LHCN-M2 (cell line): ENCODE measurements at places on chromosomes 4 and X. TPM values are rescaled to one million over a fixed set of nuclear protein-coding genes. Genes with fewer than 3 reads are reported as not detected.

GRCh38 chr4:172776203-172776861 lies 392.3 kb upstream of the GALNT7 start:
- DNase-seq = no peak

Gene DUX4
- not detected in 2 replicates for total RNA-seq

GRCh38 chrX:130159776-130160175 lies 5.9 kb downstream of the AIFM1 start:
- no peak for DNase-seq

GRCh38 chr4:99038213-99038612 lies 42.7 kb downstream of the METAP1 start:
- no peak for DNase-seq

- DNase-seq = no peak
Observed at GRCh38 chr4:1646690-1647089, 37.4 kb downstream of the FAM53A start.

DNA sequence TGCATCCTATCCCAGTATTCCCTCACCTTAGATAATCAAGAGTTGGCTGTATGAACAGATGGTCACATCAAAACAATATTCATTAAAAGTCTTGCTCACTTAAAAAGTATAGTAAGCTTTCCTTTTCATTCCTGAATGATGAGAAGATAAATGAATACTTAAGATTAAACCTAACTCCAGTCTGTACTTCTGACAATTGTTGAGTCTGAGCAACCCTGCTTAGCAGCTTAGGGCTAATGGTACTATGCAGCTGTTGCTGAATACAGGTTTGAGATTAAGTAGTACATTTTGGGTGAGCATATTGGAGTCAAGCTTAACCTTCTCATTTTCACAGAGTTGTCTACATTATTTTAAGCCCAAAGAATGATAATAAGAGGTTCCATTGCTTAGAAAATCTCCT lies 121.7 kb upstream of the ETNPPL start:
- DNase-seq = peak; percentile 83

GRCh38 chr4:150828159-150828558 lies 186.9 kb downstream of the LRBA start:
- no peak for DNase-seq

- DNase-seq = no peak
Observed at GRCh38 chr4:58564695-58565475, 1454.7 kb upstream of the IGFBP7 start.

Gene UTP3
- total RNA-seq = 17.7 and 33.0 TPM in 2 replicates

GRCh38 chrX:149221230-149221629 lies 283.9 kb downstream of the IDS start:
- DNase-seq = no peak

GRCh38 chr4:48032721-48033120 lies 16.1 kb downstream of the NIPAL1 start:
- no peak for DNase-seq

Gene USP51
- total RNA-seq = 0.77 and 1.0 TPM in 2 replicates

- peak; percentile 7 for DNase-seq
Observed at GRCh38 chrX:12770440-12770839, 20.8 kb upstream of the PRPS2 start.

Gene OTUD6A
- not detected in 2 replicates for total RNA-seq

Gene SPANXA2
- total RNA-seq = not detected in 2 replicates

Gene NAP1L5
- total RNA-seq = 14.4 and 16.8 TPM in 2 replicates

- DNase-seq = no peak
Observed at GRCh38 chrX:2478546-2479419, 22.0 kb downstream of the DHRSX start.

DNA sequence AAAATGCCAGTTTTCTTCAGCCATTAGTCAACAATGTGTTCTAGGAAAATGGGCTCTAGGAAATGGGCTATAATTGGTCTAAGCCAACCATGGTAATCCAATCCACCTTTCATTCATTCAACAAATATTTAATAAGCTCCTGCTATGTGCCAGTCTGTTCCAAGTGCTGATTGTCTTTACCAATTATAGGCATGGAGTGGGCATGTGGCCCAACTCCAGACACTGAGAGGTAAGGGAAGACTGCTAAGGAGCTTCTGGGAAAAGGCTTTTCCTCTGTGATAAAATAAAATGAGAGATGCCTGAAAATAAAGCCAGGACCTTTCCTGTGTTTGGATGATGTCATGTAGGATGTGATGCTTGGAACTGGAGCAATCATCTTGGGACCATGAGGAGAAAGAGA lies 43.3 kb downstream of the HOPX start:
- peak; percentile 29 for DNase-seq

Gene CPE
- 2.3 and 3.6 TPM in 2 replicates for total RNA-seq

GRCh38 chr4:121154103-121154515 lies 10.0 kb downstream of the TNIP3 start:
- DNase-seq = no peak

Gene SSX4
- total RNA-seq = not detected in 2 replicates

Gene OPN1MW
- total RNA-seq = not detected in 2 replicates

Gene SYTL5
- 0.32 and 0.46 TPM in 2 replicates for total RNA-seq

DNA sequence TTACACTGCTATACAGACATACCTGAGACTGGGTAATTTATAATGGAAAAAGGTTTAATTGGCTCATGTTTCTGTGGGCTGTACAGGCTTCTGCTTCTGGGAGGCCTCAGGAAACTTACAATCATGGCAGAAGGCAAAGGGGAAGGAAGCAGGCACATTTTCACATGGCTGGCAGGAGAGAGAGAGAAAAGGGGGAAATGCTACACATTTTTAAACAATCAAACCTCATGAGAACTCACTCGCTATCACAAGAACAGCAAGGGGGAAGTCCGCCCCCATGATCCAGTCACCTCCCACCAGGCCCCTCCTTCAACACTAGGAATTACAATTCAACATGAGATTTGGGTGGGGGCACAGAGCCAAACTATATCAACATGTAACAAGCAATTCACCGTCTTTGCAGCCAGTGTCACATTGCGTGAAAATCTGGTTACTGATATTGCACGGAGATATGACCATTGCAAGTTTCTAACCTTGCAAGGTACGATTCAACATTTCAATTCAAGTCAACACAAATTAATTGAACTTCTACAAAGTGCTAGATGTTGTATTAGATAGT lies 61.7 kb upstream of the RELL1 start:
- DNase-seq = no peak

GRCh38 chrX:148741441-148741840 lies 241.0 kb downstream of the AFF2 start:
- DNase-seq = no peak

GRCh38 chrX:72255445-72255844 lies 16.6 kb upstream of the ERCC6L start:
- DNase-seq = no peak

Gene PNCK
- 0.19 TPM in 1 of 2 replicates, not detected in the other for total RNA-seq

DNA sequence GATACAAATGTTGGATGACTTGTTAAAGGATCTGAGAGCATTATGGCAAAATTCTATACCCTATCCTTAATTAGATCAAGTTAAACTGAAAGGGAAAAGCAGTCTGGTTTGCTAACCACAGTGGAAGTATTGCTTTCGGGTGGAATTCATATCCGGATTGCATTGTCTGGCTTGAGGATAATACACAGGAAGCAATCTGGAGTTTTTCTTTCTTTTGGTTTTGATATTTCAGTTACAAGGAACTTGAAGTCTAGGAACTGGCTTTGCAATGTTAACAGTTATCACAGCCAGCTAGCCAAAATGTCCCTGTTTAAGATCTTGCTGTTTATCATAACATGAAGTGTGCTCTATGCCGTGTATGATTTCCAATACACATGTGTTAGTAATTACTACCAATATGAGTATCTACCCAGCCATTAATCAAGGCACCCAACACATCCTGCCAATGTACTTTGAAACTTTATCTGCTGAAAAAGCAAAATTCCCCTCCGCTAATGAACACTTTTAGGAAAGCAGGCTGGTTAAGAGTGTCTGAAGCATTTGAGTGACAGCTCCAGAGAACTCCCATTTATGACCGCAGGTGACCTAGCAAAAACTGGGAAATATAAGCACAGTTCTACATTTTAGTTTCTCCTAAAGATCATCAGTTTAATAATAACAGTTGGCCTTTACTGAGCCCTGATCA lies 146.4 kb downstream of the PALLD start:
- no peak for DNase-seq

DNA sequence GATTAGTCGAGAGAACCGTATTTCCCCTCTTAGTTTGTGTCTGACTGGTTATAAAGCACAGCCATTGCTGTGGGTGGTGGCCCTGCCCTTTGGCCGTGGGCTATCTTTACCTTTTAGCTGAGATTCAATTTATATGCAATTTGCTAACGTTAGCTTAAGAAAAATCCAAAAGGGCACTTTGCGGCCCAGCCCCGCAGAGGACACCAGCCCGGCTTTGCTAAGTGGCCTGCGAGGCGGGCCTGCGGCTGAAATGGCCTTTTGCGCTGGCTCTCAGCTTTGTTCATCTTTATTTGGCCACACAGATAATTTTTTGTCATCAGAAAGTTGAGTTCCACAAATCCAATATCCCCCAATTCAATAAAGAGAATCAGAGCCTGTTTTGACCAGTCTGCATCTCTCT lies 48.3 kb downstream of the CPZ start:
- no peak for DNase-seq

DNA sequence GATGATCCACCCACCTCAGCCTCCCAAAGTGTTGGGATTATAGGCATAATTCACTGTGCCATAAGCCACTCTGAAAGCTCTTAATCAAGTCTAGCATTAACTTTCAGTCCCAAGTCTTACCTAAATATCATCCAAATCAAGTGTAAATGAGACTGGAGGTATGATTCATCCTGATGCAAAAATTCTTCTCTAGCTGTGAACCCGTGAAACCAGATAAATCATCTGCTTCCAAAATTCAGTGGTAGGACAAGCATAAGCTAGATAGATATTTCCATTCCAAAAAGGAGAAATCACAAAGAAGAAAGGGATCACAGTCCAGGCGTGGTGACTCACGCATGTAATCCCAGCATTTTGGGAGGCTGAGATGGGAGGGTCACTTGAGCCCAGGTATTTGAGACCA lies 8.8 kb upstream of the TBC1D25 start:
- no peak for DNase-seq

GRCh38 chr4:140944572-140944971 lies 188.4 kb upstream of the TBC1D9 start:
- peak; percentile 35 for DNase-seq

GRCh38 chrX:130975947-130976346 lies 72.9 kb upstream of the ENOX2 start:
- DNase-seq = peak; percentile 33

DNA sequence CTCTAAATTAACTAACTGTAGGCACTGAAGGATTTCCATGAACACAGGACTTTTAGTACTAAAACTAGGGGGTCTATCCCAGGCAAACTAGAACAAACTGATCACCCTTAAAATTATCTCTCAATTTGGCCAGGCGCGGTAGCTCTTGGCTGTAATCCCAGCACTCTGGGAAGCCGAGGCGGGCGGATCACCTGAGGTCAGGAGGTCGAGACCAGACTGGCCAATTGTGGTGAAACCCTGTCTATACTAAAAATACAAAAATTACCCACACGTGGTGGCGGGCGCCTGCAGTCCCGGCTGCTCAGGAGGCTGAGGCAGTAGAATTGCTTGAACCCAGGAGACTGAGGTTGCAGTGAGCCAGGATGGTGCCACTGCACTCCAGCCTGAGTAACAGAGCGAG lies 436.6 kb downstream of the RPA4 start:
- no peak for DNase-seq

Gene CT55
- not detected in 2 replicates for total RNA-seq

Gene SLC25A4
- total RNA-seq = 7.3 and 8.2 TPM in 2 replicates

DNA sequence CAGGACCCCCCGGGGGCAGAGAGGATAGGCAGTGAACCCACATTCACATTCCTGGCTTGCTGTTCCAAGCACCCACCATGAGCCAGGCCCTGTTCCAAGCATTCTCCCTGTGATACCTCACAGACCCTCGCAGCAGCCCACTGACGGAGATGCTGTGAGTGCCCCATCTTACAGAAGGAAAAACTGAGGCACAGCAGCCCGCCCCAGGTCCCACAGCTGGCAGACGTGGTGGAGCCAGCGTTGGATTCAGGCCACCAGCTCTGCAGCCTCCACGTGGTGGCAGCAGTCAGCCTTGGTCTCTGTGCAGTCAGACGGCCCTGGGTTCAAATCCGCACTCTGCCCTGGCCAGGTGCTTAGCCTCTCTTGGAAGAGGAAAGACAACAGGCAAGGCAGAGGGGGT lies 16.8 kb downstream of the MAN2B2 start:
- no peak for DNase-seq

GRCh38 chr4:168978001-168978700 lies 31.9 kb downstream of the CBR4 start:
- peak; percentile 34 for DNase-seq

Gene CAPN6
- total RNA-seq = not detected in 2 replicates

- DNase-seq = peak; percentile 76
Observed at GRCh38 chr4:13481569-13481968, 2.6 kb downstream of the RAB28 start.

- DNase-seq = no peak
Observed at GRCh38 chr4:168736860-168737805, 240.3 kb downstream of the PALLD start.

DNA sequence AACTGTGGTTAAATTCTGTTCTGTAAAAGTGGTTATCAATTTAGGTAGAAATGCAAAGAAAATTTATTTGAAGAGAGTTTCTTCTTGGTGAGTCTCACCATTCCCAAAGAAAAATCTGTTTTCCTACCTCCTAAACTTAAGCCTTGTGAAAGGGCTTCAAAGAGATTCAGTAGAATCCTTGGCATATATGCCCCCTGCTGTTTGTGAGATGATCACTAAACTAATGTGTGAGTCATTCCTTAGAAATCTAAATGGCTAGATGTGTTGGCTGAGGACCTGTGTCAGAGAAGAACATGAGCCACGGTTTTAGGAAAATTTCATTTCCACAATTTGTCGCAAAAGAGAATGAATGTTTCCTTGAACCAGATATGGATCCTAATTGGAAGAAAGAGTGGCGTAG lies 260.9 kb downstream of the SLC7A11 start:
- DNase-seq = peak; percentile 68

DNA sequence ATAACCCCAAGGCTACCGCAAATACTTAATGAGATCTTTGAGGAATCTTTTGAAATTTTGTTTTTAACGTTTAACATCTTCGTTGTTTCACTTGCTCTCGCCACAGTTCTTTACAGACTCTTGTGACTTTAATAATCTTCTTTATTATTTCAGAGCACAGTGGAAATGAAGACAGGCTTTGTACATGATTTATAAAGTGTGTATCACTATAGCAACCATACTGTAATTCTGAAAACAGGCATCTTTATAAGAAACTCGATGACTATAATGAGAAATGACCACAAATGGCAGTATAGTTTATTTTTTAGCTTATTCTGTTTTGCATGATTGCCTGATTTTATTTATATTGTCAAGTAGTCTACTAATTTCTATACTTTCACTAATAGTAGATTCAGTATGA lies 224.4 kb upstream of the GALNTL6 start:
- DNase-seq = no peak

DNA sequence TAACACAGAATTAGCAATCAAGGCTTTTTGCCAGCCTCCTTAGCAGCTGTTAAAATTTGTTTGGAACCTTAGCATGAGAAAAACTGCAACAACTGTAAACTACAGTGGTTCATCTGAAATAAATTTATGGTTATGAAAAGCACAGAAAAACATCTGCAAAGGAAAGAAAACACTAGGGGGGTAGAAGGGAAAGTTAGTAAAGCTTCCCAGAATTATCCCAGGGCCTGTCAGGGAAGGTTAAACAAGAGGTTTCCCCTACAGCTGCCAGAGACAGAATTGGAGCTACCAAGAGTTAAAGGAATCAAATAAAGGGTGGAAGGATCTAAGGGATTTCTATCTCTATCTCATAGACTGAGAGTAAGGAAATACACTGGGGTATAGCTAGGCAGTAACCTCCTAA lies 234.7 kb upstream of the DIAPH2 start:
- peak; percentile 36 for DNase-seq
